Thymus (tissue), 14 donors: ENCODE measurements at places on chromosomes 7 and 10. TPM values are rescaled to one million over a fixed set of nuclear protein-coding genes. Genes with fewer than 3 reads are reported as not detected.

- DNase-seq = peak; percentile 50
These were observed 4.0 kb upstream of the SH3PXD2A start for GRCh38 chr10:103859161-103860086.

DNA sequence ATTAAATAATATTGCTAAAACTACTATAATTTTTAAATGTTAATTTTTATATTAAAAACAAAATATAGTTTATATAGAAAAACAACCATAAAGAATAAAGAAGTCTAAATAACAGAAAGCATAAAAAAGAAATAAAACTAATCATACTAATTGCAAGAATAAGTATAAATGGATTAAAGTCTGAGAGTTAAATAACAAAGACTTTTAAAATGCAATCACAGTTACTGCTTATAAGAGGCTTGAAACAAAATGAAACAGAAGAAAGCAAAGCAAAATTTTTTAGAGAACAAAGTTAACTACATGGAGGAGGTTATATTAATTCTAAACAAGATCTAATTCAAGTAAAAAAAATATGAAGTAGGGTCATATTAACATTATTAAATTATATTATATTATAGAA lies 41.1 kb downstream of the PRR15 start:
- no peak for DNase-seq

- no peak for DNase-seq
These were observed 39.7 kb downstream of the CACNB2 start for GRCh38 chr10:18179891-18180290.

IQUB gene
- 0.14 TPM for total RNA-seq

GRCh38 chr10:130400890-130401289 lies 264.7 kb downstream of the GLRX3 start:
- DNase-seq = no peak
